Right cardiac atrium (tissue), 5 donors: ENCODE measurements at places on chromosomes 6 and 20. TPM values are rescaled to one million over a fixed set of nuclear protein-coding genes. Genes with fewer than 3 reads are reported as not detected.

- no peak for DNase-seq
Measured at GRCh38 chr6:134346932-134347545, 29.1 kb upstream of the SGK1 start.

DNA sequence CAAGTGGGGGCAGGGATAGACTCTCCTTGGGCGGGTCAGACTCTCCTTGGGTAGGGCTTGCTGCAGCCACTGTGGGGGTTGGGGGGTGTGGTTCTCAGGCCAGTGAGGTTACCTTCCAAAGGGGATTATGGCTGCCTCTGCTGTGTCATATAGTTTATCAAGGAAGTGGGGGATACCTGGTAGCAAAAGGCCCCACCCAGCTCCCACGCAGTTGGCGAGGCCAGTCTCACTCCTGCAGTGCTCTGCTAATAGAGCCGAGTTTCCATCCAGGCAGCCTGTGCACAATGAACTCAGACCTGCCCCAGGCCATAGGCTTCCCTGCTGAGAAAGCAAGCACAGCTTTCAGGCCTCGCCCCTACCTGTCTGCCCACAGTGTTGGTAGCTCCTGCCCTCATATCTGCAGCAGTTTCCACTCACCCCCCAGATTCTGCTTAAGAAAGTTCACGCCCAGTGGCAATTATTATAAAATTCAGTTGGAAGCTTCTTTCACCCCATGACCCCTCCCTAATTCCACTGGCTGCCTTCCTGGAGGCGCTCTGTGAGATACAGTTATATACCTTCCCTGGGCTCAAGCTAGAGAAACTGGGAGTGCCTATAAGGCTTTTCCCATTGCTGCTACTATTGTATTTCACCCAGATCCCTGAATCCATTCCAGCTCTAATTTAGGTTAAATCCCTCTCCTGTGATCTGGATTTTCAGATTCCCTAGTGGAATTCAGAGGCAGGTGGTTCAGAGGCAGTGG lies 56.1 kb downstream of the HDDC2 start:
- DNase-seq, result no peak

Gene NFATC2
- 6.8 TPM for total RNA-seq

DNA sequence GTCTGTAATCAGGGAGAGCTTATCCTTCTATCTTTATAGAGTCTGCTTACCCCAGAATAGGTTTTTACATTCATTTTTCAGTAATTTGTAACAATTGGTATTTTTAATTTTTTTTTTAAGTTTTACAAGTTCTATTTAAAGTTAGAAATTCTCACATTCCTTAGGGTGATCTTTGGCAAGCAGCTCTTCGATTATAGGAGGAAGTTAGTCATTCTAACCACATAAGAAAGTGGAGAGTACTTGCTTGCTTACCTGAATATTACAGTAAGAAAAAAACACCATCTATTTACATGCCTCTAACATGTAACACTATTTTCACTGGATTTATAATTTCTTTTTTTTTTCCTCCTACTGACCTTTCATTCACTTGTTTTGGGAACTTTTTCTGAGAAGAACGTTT lies 6.7 kb downstream of the TSHZ2 start:
- no peak for DNase-seq

- DNase-seq, result no peak
Measured at GRCh38 chr6:130755368-130756034, 71.7 kb upstream of the SMLR1 start.

- DNase-seq, result peak; percentile 59
Measured at GRCh38 chr6:11869672-11870340, 91.2 kb upstream of the ADTRP start.

Gene TP53TG5
- 0.82 TPM for total RNA-seq

Gene ZNF184
- total RNA-seq, result 4.8 TPM

DNA sequence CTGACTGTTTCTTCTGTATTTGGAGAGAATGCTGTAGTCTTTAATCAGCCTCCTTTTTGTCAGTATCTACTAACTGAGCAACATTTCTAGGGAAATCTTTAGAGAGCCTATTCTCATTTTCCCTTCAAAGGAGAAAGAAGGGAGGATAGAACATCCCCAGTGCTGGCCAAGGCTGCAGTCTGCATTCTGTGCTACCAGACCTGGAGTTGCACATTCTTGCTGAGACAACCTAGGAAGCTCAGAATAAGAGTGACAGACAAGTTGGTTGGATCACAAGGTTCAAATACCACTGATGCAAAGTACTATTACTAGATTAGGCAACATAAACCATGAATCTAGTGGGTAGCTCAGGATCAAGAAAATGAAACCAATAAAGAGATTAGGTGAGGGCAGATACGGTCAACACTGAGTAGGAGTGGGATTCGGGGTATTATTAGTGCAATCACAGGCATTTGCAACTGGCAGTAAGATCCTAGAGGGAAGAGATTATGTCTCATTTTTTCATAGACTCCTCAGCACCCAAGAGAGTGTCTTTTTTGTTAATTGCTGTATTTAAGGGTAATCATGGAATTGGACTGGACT lies 213.5 kb upstream of the FAM83B start:
- DNase-seq, result no peak

Gene MAPK14
- total RNA-seq, result 37.0 TPM
